Activated CD4-positive, alpha-beta memory T cell treated with anti-CD3 and anti-CD28 coated beads for 36 hours (primary cell): ENCODE measurements at places on chromosomes 5 and 9. TPM values are rescaled to one million over a fixed set of nuclear protein-coding genes. Genes with fewer than 3 reads are reported as not detected.

DNA sequence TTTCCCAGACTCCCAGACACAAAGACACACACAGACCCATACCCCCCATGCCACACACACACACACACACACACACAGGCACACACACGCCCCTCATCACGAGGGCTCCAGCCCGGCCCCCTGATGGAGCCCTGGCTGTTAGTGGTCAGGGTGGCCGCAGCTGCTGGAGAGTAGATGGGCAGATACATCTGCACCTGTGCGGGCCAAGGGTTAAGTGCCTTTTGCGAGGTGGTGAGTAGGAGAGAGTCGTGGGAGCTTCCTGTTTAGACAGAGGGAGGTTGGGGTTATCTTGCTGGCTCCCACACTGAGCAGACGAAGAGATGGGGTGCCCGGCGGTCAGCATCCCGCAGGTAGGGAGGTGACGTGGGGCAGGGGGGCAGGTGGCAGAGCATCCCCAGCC lies 8.2 kb downstream of the PRRX2 start:
- DNase-seq = no peak

DNA sequence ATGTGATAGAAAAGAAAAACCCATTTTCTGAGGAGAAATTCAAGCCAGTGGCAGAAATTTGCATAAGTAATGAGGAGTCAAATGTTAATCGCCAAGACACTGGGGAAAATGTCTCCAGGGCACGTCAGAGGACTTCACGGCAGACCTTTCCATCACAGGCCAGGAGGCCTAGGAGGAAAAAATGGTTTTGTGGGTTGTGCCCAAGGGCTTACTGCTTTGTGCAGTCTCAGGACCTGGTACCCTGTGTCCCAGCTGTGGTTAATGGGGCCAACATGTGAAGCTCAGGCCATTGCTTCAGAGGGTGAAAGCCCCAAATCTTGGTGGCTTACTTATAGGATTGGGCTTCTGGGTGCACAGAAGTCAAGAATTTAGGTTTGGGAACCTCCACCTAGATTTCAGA lies 54.8 kb upstream of the ADAMTS2 start:
- no peak for DNase-seq

DNA sequence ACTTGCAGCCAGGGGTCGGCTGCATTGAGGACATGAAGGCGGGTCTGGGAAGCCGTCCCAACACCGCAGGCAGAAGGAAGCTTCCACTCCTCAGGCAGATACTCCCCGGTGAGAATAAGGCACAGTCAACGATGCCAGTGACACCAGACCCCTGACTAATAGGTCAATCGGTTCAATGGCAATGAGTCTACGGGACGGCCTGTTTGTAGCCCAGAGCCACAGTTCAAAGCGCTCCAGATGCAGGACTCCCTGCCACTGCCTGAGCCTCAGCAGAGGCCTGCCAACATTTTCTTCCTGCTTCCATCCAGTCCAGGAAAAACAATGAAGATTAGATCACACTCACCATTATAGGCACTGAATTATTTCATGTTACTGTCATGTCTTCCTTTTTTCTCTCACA lies 84.5 kb upstream of the SIMC1 start:
- no peak for DNase-seq

- no peak for DNase-seq
Measured at GRCh38 chr9:133728856-133729616, 9.1 kb downstream of the SARDH start.

DNA sequence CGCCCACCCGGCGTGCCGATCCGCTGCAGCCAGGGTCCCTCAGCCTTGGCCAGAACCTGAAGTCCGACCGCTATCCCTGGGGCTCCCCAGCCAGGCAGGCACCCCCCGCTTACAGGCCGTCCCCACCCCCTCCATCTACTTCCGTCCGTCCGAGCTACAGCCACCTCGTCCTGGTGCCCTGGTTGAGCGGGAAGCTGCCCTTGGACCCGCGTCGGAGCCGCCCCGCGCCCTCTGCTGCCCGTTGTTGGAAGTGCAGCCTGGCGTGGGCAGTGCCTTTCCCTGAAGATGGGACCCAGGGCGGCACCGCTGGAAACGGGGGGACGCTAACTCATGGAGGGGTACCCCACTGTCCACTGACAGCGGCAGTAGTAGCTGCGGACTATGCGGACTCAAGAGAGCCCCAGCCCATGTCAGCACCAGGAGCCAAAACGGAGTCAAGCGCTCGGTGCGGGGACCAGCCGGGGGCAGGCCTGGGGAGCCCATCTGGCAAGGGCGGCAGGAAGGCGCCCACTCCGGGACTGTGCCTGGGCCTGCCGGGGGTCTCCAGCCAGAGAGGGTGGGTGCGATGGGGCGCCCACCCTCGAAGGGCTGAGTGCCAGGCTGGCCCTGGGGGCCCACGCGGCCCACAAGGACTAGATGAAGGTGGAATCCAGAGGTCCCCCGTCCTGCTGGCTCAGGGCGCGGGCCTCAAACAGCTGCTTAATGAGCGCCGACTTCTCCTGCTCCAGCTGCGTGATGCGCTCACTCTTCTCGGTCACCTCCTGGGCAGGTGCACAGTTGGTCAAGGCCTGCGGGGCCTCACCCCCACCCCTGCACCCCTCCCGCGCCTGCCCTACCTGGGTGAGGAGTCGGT lies 6.1 kb downstream of the SAPCD2 start:
- DNase-seq = peak; percentile 68

DNA sequence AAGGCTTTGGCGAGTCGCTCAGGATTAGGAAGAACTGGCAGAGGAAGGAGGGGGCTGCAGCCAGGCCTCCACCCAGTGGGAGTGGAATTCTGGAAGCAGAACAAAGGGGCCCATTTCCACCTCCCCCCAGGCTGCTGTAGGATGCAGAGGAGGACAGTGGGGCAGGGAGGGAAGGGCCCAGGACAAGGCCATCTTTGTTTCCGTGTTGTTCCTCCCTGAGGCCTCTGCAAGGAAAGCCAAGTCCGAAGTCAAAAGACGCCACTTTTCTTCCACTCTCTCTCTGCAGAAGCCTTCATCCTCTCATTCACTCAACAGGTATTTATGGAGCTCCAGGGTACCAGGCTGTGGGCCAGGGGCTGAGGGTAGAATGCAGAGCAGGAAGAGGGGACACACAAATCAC lies 70.7 kb downstream of the ENTREP1 start:
- no peak for DNase-seq

DNA sequence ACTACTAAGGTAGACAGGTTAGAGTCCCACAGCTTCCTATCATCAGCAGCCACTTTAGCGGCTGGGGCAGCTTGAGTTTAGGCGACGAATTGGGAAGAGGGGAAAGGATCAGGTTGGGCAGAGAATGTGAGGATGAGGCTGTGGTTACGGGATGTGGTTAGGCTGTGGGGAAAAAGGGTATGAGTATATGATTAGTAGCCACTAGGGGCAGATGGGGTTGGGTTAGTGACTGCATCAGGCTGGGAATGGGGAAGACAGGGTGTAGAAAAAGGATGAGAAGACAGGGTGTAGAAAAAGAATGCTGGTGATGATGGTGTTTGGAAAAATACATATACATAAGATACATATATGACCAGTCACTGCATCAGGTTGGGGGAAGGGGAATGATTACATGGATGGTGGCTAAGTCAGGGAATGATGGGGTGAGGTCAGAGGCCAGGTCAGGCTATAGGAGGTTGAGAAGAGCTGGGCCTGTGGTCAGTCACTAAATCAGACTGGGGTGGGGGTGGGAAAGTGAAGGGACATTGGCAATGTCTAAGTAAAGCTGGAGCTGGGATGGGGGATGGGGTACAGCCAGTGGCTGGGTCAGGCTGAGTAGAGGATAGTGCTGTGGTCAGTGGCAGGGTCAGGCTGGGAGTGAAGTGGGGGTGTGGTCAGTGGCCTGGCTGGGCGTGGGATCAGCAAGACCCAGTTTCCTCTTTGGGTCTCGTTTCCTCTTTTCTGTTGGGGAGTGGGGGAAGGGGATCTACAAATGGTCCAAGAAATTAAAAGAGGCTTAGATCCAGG lies 2.1 kb downstream of the TLN1 start:
- peak; percentile 59 for DNase-seq

DNA sequence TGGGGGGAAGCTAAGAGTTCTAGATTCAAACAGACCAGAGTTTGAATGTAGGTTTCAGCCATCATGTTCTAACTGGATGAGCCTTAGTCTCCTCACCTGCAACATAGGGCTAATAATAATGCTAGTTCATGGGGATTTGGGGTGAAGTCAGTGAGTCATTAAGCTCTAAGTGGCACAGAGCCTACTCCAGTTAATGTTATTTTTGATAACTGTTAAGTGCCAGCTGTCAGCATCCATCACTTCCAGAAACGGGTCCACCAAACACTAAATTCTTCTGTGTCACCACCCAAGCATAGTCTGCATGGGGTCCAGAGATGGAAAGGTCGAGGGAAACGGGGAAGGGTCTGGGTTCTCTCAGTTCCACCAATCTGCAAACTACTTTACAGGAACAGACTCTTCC lies 1.8 kb upstream of the TSC1 start:
- no peak for DNase-seq

GRCh38 chr5:101045689-101046088 lies 142.6 kb upstream of the ST8SIA4 start:
- no peak for DNase-seq

DNA sequence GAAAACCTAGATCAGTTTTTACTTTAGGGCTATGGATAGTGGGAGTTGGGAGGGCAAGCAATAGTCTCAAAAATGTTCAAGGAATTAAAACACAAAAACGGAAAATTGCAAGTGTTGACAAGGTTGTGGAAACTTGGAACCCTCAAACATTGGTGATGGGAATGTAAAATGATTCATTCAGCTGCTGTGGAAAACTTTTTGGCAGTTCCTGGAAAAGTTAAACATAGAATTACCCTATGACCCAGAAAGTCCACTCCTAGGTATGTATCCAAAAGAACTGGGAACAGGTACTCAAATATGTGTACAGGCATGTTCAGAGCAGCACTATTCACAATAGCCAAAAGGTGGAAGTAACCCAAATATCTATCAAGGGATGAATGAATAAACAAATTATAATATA lies 1.2 kb upstream of the MSANTD3 start:
- DNase-seq = no peak

DNA sequence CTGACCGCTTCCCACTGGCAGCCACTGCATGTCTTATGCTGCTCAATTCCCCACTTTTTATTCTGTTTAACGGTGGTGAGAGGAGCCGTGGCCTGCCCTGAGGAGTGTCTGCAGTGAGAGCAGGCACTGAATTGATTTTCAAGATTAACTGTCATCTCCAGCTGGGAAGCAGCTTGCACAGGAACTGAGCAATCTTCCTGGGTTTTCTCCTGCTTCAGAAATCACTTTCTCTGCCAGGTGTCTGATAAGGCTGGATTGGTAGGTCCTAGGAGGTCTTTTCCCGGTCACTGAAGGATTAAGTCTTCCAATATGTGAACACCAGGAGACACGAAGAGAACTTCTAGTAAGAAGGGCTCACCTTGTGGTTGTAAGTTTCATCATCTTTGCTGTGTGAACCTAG lies 181.1 kb upstream of the RAD23B start:
- no peak for DNase-seq

DNA sequence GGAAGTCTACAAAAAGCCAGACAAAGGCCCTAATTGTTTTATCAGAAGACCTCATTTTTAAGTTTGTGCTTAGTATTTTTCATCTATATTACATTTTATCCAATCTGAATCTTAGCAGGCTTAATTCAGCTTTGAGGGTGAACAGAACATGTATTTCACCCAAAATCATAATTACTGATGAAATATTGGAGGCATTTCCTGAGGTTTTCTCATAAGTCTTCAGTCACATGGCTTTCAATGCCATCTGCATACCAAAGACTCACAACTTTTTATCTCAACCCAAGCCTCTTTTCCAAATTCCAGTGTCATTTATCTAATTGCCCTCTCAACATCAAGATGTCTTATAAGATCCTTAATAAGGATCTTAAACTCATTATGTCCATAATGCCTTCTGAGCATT lies 150.8 kb downstream of the TTC39B start:
- no peak for DNase-seq

DNA sequence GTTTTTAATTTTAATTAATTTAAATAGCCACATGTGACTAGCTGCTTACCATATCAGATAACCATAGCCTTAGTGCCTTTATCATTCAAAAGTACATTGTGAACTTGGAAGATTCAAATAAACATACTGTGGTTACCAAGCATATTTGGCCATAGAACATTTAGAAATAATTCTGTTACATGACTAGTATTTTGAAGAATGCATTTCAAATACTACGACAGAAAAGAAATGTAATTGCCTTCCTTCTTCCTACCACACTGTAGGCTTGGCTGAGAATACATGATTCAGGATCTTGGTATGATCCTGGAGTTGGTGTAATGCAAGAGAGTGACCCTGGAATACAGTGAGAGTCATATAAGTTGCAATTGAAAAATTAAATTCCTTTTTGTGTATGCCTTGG lies 109.7 kb upstream of the PCA3 start:
- DNase-seq = no peak

DNA sequence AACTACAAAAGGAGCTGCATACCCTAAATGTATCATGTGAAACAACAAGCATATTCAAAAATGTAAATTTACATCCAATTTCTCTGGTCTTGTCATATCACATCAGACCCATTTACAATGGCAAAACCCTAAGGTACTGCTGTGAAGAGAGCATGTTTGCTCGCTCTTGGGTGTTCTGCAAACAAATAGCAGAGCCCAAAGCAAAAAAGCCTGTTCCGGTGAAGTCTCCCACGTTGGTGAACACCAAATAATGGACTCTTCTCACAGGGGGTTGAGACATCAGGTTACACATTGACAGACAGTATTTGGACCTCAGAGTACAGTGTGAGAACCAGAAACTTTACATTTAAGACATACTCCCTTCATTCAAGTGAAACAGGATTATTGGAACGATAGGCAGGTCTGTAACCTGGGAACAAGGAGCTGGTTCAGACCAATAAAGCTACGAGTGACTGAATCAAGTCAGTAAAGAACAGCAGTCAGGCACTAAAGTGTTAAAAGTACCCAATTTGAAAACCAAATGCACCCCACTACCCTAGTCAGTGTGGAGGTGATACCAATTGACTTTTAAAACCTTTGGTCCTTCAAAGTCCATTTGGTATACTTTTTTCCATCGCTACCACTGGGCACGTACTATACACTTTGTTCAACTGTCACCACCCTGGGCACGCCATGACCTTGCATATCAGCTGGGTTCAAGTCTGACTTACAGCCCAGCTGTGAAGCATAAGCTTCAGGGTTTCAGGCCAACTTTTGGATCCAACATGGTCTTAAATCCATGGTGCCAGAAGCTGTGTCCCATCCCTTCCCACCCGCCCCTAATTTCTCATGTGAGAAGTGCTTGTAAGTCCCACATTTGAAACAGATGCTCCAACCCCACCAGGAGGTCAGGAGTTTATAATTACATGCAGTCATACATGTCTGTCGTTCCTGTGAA lies 36.4 kb downstream of the ETF1 start:
- no peak for DNase-seq

GRCh38 chr5:179836225-179837019 lies 15.7 kb downstream of the SQSTM1 start:
- DNase-seq = peak; percentile 73

- no peak for DNase-seq
Measured at GRCh38 chr9:69834591-69835184, 14.1 kb downstream of the CFAP95 start.

TNC gene
- 0.52 TPM for total RNA-seq

OXCT1 gene
- total RNA-seq = 117 TPM

IFNA1 gene
- total RNA-seq = not detected

PCDHGB6 gene
- 0.07 TPM for total RNA-seq

NFIB gene
- total RNA-seq = not detected

DMRT3 gene
- not detected for total RNA-seq

TEX48 gene
- total RNA-seq = 0.57 TPM

GHR gene
- not detected for total RNA-seq

TSSK1B gene
- not detected for total RNA-seq

SPINK1 gene
- not detected for total RNA-seq

ZNF484 gene
- 7.5 TPM for total RNA-seq
